Midbrain (tissue), 1 donor: ENCODE measurements at places on chromosomes 3 and 15.

GRCh38 chr3:13492048-13492447 lies 11.9 kb downstream of the HDAC11 start:
- no peak for DNase-seq

DNA sequence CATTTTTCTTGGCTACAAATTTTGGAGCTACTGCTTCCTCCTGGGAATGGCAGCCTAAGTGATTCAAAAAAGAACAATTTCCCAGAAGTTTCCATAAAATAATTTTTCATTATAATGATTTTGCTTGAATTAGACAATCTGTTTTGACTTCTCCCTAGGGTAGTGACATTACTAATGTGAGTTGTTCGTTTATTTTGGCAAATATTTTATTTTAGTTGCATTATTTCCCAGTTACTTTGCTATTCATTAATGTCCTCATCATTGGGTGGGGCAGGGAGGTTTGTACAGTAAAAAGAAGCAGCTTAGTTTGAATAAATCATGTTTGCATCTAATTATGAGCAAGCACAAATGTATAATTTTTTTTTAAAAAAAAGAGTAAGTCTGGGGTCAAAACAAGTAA lies 686.6 kb downstream of the ROBO2 start:
- DNase-seq: no peak

DNA sequence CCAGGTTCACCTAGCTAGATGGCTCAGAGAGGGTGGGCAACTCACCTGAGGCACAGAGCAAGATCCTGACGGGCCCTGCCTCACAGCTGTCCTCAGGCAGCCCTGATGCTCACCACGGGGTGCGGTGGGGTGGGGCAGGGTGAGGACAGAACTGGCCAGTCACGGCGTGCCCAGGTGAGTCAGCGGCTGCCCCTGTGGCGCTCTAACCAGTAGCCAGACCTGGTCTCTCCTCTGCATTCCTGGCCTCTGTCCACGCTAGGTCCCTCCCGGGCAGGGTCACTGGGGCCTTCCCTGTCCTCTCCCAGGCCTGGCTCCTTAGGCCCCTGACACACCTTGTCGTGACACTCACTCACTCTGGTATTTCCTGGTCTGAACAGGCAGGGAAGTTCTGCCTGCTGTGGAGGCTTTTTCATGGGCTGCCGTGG lies 901 bp downstream of the ALS2CL start:
- DNase-seq: no peak

- no peak for DNase-seq
Observed at GRCh38 chr3:46703013-46703520, 1.9 kb downstream of the TMIE start.

- DNase-seq: no peak
Observed at GRCh38 chr15:48720646-48721045, 75.1 kb upstream of the FBN1 start.

DNA sequence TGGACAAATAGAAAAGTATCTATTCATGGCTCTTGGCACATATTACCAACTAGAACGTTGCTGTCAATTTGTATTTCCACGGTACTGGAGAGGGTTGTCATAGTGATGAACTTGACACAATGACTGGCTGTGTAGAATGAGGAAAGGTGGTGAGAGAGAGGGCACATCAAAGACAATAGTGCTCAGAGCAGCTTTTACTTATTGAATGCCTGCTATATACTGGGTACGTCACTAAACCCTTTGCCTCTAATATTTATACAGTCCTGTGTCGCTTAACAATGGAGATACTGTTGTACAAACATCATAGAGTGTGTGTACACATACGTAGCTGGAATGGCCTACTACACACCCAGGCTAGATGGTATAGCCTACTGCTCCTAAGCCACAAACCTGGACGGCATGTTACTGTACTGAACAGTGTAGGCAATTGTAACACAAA lies 8.3 kb downstream of the TMPRSS7 start:
- no peak for DNase-seq

DNA sequence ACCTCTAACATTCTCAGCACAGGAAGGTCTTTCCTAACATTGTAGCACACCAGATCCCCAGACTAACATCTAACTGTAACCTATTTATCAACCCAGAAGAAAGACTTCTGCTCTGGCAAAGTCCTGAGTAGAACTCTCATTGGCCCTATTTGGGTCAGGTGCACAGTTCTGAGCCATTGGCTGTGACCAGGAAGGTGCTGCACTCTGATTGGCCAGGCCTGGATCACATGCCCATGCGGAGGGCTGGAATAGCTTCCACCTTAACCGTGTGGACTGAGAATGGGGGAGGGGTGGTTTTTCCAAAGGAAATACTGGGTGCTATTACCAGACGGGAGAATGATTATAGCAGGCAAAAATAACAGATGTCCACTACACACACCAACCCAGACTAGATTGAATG lies 11.5 kb downstream of the FEZF2 start:
- DNase-seq: no peak

DNA sequence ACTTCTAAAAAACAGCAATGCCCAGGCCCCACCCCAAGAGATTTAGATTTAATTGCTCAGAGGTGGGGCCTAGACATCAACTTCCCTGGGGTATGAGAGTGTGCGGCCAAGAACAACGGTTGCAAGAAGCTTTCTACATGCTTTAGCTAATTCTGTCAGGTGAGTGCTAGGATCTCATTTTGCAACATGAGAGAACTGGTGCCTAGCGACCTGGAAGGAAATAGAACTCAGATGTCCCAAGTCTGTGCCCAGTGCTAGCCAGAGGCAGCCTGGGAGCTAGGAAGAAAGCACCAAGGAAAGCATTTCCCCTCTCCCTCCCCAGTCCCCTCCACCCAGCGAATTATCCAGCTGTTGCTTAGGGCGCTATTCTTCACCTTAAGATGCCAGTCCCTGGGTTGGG lies 22.9 kb upstream of the HRH1 start:
- no peak for DNase-seq

DNA sequence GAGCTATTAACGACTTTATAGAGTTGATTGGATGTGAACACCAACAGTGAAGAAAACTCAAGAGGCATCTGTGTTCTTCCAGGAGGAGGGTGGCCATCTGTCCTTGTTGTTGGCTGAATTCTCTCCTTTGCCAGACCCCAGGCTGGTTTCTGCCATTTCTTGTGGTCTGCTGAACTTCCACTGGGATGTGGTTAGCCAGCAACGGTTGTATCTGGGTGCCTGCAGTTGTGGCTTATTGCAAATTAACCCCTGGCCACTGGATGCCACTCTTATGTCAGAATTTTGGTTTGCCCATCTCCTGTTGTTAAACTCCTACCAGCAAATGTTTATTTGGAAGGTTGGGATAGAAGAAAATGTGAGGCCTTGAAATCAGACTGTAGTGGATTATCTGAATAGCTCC lies 163.6 kb upstream of the TBC1D5 start:
- peak; percentile 1 for DNase-seq

DNA sequence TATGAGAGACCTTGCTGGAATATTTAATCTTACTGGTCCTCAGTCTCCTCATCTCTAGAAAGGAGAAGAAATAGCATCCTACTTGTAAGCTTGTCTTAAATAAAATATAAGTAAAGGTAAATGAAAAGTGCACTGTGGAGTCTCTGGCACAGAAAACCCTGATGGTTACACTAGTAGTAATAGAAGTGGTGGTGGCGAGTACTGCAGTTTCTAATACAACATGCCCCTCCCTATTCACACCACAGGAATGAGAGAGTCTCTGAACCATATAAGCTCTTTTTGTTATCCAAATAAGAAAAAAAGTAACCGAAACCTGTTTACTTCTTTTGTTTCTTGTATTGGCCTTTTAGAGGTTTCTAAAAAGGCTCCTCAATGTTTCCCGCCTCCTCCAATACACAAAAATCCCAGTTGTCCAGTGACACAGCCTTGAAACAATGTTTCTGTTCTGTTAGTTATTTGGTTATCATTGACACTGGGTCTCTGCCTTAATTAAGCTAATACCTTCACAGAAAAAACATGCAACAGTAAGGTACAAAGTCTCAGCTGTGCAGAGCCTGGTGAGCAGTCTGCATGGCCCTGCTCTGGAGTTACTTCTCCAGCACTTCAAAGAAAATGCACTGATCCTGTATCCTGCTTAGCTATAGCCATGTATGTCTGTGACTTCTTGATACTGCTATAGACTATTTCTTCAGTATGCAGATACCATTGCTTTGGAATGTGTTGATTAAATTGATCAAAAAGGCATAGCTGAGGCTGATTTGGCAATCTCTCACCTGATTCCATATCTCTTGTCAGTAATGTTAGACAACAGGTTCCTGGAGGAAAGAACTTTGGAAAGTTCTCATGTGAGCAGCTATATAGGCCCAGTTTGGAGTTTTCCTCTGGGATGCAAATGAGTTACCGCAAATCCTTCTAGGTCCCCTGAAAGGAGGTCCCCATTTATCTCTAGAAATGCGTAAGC lies 315.6 kb upstream of the IL12A start:
- DNase-seq: no peak

DNA sequence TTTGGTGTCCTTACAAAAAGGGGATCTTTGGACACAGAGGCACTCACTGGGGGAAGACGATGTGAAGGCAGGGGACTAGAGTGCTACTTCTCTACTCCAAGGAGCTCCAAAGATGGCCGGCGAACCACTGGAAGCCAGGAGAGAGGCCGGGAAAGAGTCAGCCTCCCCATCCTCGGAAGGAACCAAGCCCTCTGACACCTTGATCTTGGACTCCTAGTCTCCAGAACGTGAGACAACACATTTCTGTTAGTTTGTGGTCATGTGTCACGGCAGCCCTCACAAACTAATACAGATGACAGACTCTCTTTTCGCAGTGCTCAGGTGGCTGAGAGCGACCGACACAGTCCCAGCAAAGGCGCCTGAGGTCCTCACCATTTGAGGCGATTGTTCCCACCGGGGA lies 24.4 kb upstream of the ATP2B2 start:
- no peak for DNase-seq

- DNase-seq: no peak
Observed at GRCh38 chr3:150315721-150316120, 92.4 kb upstream of the TSC22D2 start.

GRCh38 chr3:40070816-40071215 lies 238.7 kb upstream of the EIF1B start:
- DNase-seq: no peak

DNA sequence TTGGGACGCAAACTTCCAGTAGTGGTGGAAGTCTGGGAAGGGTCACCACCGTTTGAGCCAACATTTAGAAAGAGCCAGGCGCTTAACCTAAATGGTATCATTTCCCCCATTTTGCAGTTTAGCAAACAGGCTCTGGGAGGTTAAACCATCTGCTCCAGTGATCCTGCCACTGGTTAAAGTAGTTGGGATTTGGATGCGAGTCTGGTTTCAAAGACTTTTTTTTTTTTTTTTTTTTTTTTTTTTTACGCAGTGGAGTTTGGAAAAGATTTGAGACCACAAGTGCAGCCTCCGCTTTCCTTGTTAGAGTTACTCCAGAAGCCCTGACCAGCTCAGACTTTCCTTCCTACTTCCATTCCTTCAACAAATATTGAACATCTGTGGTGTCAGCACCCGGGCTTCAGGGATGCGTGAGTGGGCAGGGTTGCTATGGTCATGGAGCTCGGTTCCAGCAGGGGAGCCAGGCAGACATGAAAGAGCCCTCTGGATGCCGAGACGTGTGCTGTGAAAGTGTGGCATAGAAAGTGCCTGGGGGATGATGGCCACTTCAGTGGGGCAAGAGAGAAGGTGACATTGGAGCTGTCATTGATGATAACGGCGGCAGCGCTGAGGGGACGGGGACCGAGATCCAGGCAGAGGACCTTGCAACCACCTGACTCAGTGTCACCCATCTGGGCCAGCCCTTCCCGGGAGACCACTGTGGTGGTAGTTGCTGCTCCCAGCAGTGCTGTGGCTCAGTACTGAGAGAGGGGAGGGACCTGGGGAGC lies 1.1 kb upstream of the RNU6-1 start:
- no peak for DNase-seq

DNA sequence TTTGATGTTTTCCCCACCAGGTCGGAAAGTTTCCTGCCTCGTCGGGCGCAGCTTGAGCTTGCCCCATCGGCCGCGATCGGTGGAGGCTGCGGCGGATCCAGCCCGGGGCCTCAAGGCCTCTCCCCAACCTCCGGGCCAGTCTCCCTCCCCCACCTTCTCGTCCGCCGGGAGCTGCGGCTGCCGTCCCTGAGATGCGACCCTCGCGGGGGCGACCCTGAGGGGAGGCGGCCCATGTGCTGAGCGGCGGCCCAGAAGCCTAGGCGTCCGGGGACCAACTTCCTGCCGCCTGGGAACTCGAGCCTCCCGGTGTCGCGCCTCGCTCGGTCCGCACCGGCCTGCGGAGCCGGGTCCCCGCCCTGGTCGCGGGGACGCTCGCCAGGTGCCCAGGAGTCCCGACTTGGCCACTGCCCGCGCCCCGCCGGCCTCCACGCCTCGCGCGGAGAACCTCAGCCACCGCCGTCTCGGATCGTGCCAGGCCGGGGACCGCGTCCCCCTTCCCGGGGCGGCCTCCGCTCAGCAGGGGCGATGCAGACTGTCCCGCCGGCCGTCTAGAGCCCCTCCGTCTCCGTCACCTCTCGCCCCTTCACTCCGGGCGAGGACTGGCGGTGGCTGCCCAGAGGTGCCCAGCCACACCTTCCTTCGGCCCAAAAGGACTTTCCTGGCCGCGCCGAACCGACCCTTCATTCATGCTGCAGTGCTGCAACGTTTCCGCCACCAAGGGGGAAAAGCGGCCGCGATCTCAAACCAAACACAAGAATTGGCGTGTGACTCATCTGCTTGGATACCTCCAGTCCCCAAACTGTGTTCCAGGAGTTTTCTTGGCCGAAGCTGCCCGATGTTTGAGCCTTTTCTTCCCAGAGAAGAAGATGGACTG lies 656 bp downstream of the SLMAP start:
- DNase-seq: peak; percentile 16

DNA sequence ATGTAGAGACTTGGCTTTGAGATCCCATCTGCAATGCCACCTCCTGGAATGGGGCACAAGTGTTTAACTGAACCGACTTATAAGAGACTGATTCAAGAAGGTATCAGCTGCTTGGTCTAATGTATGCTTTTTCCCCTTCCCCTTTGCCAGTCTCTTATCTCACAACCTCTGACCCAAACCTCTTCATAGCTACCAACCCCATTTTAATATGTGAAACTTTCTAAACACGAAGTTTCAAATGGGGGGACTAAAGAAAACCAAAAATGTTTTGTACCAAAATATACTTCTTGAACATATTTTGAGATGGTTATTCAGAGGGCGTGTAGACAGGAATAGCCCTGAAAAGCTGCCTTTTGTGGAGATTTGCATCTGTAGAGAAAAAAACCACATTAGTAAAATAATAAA lies 73.1 kb downstream of the OXSM start:
- no peak for DNase-seq

DNA sequence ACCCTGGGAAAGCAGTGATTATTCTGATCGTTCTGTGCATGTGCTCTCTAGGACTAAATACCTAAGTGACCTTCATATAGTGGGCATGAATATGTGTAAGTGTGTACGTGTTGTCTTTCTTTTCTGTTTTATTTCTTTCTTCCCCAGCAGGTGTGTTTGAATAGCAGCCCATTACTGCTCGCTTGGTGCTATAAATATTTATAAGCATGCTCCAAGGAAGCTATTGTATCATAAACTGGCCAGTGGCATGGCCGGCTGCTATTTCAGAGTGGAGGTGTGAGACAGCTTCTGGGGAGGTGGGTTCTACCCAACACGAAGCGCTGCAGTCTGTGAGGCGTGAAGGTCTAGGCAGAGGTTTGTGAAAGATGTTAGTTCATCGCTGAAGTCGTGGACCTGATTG lies 641.8 kb downstream of the NTRK3 start:
- no peak for DNase-seq
